SJSA1 (cell line): ENCODE measurements at places on chromosomes 7 and 10. TPM values are rescaled to one million over a fixed set of nuclear protein-coding genes. Genes with fewer than 3 reads are reported as not detected.

Gene ZNF736
- total RNA-seq: 0.06 and 0.68 TPM in 2 replicates

DNA sequence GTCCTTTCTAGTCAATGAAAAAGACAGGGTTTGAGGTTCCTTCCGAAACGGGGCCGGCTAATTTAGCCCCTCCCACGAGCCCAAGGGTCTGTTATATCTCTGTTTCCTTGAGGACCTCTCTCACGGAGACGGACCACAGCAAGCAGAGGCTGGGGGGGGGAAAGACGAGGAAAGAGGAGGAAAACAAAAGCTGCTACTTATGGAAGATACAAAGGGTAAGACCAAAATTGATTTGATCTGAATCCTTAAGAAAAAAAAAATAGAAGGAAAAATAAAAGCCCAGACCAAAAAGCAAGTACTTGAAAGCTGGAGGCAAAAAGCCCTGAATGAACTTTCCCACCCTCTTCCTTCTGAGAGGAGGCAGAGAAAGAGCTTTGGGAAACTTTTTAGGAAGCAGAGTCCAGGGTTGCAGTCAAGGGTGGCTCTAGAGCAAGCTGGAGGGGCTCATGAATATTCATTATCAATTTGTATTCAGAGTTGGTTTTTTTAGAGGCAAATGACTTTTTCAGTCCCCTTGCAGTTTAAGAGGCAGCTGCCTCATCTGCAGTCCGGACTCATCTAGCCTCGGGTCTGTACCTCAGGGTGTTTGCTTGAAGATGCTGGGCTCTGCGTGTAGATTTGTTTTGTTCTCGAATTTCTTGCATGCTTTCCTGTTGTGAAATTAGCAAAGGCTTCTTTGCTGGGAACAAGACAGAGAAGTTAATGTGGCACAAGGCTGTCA is at the start of gene ENTPD1:
Gene ENTPD1 (plus strand): TSS at position 123 of the 721 bp plus-strand sequence. CDS start 77 bp downstream, at position 200.
- DNase-seq: no peak

Gene CASP2
- total RNA-seq: 18.2 and 20.5 TPM in 2 replicates

- no peak for DNase-seq
These were observed 1.2 kb upstream of the PRRT4 start for GRCh38 chr7:128362670-128363069.

- DNase-seq: no peak
These were observed 55.3 kb downstream of the ELAPOR2 start for GRCh38 chr7:87003872-87004798.

GRCh38 chr10:1553951-1554350 is 183.4 kb downstream of the ADARB2 start:
- DNase-seq: no peak

Gene ZWINT
- total RNA-seq: 177 and 219 TPM in 2 replicates

DNA sequence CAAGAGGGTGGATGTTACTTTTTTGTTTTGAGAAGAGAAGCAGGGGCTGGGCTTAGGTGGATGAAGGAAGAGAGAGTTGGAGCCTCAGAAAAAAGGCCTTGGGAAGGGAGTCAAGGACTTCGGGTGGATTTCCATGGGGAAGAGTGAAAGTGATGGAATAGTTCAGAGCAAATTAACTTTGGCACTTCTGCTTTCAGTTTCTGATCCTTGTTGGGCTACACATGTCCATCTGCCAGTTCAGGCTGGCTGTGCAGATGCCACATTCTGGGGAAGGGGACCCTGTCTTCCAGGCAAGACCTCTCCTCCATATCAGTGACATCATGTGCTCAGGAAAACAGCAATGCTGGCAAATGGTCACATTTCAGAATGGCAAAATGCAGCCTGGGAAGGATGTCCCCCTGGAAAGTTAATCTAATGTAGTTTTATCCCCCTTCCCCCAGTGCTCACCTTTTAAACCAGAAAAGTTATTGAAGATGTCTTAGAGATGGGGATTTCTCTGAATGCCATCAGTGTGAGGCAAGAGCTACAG is 86.0 kb downstream of the WDFY4 start:
- no peak for DNase-seq
